ENCODE measurements at places on chromosomes 13 and 19. TPM values are rescaled to one million over a fixed set of nuclear protein-coding genes. Genes with fewer than 3 reads are reported as not detected.

DNA sequence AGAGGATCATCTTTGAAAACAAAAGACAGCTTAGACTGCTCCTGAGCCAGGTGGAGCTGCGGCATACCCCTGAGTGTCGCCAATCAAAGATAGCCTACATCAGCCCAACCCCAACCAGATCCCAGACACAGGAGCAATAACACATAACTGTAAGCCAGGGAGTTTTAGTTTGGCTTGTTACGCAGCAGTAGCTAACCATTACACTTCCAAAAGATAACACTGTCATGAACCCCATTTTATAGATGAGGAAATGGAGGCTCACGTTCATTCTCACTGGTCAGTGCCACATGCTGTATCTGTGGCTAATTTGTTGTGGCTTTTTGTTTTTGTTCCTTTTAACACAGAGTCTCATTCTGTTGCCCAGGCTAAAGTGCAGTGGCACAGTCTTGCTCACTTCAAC is 47.3 kb downstream of the TINCR start:
- H3K4me1 ChIP-seq = no peaks in the 10 kb centered on the region
- no peak for DNase-seq
- no peaks in the 10 kb centered on the region for H3K36me3 ChIP-seq

DNA sequence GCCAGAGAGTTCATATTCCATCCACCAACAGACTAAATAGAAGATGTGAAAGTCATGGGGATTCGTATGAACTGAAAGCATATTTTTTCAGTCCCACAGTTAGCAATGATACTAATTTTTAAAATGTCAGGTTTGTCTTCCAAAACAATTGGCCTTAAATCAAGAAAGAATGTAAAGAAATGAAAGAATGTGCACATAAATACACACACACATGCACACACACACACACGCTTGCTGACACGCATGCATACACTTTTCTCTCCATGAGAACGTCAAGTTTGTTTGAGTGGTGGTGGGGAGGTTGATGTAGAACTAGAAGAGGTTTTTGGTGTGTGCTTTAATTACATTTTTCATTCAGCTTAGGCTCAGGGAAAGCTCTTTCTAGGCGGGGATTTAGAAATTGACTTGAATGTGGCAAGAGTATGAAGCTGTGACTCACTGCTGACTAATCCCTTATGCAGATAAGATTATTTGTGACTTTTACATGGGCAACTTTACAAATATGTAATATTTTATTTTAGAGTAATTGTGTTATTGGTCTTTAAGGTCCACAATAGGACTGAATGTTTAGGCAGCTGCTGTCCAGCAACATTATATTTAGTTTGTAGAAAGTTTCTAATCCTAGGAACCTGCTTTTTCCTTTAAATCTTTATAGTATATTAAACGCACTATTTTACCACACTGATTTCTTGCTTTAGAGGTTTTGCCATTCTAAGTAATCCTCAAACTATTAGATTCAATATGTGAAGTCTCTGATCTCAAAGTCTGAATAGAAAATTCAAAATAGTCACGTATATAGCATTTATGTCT is 18.8 kb downstream of the FLT1 start:
- peaks cover 3% of the 10 kb centered on the region for H3K4me1 ChIP-seq
- peaks cover 4% of the 10 kb centered on the region for H3K27me3 ChIP-seq
- no peak for DNase-seq
- H3K4me3 ChIP-seq = no peak overlapping the region
- no peak overlapping the region for H3K27ac ChIP-seq
- peaks cover 4% of the 10 kb centered on the region for H3K36me3 ChIP-seq

DNA sequence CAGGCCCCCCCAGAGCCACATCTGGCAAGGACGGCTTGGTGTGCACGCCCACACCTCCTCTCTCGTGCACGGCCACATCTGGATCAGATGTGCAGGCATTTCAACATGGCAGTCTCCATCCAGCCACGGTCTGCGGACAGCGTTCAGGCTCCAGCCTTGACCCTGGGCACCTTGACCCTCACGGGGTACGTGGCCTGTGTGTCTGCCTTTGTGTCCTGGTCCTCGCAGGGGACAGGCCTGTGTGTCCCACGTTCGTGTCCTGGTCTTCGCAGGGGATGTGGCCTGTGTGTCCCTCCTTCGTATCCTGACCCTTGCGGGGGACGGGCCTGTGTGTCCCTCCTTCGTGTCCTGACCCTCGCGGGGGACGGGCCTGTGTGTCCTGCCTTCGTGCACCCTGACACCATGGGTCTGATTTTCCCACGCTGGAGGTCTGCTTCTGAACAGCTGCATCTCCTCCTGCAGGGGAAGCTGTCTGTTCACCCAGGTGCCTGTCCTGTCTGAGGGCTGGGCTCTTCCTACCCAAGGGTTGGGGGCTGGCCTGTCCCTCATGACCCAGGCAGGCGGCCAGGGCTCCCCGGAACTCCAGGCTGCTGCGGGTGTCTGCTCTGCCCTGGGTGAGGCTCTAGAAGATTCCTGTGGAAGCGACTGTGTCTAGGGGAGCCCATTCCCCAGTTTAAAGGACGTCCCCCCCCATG is 25.3 kb downstream of the RASA3 start:
- H3K27me3 ChIP-seq = no peaks in the 10 kb centered on the region
- H3K36me3 ChIP-seq = peaks cover 8% of the 10 kb centered on the region
- no peak overlapping the region for H3K4me3 ChIP-seq
- no peak for DNase-seq

DNA sequence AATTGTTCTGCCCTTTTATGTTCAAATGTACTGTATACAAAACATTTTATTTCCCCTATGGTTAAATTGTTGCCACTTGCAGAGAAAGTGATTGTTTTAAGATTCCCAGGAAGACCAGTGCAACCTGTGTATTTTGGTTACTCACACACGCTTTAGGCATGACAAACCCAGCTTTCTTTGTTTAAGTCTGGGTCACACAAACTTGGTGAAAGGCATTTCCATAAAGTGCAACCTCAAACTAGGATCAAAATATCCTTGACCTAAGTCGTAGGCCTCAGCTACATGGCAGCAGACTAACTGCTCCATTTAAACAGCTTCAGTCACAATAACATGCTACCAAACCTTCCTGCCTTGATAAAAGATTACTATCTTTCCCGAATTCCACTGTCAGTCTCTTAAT is 639.0 kb upstream of the PRR20A start:
- H3K4me3 ChIP-seq = no peak overlapping the region
- no peak for DNase-seq
- H3K27ac ChIP-seq = no peak overlapping the region
- H3K27me3 ChIP-seq = no peaks in the 10 kb centered on the region
- no peaks in the 10 kb centered on the region for H3K36me3 ChIP-seq
- no peaks in the 10 kb centered on the region for H3K4me1 ChIP-seq

DNA sequence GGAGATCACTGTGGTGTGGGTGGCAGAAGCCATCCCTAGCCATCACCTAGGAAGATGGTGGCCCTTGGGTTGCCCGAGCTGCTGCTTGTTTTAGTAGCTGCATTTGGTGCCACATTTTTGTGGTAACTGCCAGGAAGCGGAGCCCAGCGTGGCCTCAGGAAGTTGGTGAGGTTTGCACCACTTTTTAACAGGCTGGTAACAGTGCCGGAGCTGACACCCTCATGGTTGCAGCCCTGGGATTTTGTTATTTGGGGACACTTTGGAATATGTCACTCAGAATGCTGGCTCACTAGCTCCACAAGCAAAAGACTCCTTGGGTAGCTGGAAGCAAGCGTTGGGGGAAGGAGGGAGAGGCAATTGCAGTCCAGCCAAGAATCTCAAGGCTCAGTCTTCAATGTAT is 22.1 kb downstream of the ACTN4 start:
- no peak overlapping the region for H3K4me3 ChIP-seq
- peaks cover 68% of the 10 kb centered on the region for H3K4me1 ChIP-seq
- no peaks in the 10 kb centered on the region for H3K27me3 ChIP-seq
- peak; percentile 67 for DNase-seq
- H3K36me3 ChIP-seq = peaks cover 8% of the 10 kb centered on the region
- H3K27ac ChIP-seq = peak overlapping the region; percentile 68

GRCh38 chr19:44024900-44025216 is 321 bp upstream of the ZNF222 start:
- peaks cover 43% of the 10 kb centered on the region for H3K36me3 ChIP-seq
- H3K27me3 ChIP-seq = peaks cover 2% of the 10 kb centered on the region
- peaks cover 18% of the 10 kb centered on the region for H3K4me1 ChIP-seq
- no peak overlapping the region for H3K27ac ChIP-seq

DNA sequence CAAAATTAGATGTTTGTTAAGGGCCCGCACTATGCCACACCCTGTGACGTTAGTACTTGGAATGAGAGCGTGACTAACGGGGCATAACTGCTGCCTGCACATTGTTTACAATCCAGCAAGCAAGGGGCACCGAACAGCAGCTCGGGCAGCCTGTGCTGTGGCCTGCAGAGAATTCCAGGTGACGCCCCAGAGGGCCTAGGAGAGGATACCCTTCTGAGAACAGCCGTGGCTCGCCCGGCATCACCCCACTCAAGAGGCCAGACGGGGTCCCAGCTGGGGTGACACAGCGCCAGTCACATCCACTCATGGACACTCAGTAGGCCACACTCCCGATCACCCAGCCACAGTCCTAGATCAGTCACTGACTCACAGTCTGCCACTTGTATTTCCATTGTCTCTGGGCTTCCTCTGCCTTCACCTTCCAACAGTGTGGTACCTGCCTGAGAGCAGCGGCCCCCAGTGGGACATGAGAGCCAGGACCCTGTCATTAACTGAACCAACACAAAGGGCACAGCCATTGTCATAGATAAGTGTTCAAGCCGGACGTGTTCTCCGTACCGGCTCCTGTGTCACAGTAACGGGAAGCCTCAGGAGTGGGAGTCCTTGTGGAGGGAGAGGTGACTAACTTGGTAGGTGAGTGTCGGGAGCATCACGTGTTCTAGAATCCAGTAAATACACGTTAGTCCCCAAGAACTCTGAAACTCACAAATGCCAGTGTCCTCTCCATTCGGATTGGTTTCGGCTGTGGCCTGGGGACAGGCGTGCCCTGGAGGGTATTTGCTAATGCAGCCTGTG is 7.5 kb downstream of the ZNF331 start:
- H3K36me3 ChIP-seq = peaks cover 54% of the 10 kb centered on the region
- no peaks in the 10 kb centered on the region for H3K27me3 ChIP-seq
- no peak overlapping the region for H3K27ac ChIP-seq
- H3K4me3 ChIP-seq = no peak overlapping the region

DNA sequence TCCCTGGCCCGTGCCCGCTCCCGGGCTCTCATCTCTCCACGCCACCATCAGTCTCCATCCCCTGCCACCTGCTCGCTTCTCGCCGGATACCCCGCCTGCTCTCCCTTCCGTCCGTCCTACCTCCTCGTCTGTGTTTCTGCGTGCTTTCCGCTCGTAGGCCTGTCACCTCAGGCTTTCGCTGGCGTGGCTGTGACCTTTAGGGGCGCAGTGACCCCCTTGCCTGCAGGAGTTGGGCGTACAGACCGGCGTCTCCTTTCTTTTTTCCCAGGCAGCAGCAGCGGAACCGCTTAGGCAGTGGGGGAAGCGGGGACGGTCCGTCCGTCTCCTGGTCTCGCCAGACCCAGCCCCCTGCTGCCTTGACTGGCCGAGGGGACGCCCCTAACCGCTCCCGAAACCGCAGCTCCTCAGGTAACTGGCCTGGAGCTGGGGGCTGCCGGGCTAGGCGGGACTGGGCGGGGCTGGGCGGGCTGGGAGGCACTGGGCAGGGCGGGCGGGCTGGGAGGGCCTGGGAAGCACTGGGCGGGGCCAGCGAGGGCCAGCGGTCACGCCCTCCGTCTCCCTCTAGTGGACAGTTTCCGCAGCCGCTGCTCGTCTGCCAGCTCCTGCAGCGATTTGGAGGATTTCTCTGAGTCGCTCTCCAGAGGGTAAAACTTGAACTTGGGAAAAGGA is 6.3 kb downstream of the PGLYRP1 start:
- DNase-seq = peak; percentile 88
- peak overlapping the region; percentile 74 for H3K4me3 ChIP-seq
- H3K4me1 ChIP-seq = peaks cover 17% of the 10 kb centered on the region
- H3K27ac ChIP-seq = no peak overlapping the region
- H3K27me3 ChIP-seq = peaks cover 13% of the 10 kb centered on the region

DNA sequence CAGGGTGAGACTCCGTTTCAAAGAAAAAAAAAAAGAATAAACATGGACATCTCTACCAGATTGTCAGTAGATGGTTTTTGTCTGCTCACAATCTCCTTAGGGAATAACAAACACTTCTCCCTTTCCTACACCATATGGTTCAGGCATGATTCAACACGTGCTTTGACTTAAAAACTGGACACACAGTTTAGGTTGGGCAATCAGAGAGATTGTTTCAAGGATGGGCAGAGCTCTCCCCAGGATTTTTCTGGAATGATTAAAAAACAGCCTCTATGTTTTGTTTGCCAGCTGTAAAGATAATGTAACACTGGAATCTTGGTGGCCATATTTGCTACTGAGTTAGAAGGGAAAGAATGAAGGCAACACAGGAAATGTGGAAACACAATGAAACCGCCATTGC is 150.1 kb upstream of the TSC22D1 start:
- no peak for DNase-seq
- no peak overlapping the region for H3K4me3 ChIP-seq
- H3K36me3 ChIP-seq = no peaks in the 10 kb centered on the region
- no peaks in the 10 kb centered on the region for H3K4me1 ChIP-seq
- H3K27ac ChIP-seq = no peak overlapping the region

GRCh38 chr13:92390217-92390616 is 836.4 kb upstream of the GPC6 start:
- no peaks in the 10 kb centered on the region for H3K4me1 ChIP-seq
- no peaks in the 10 kb centered on the region for H3K36me3 ChIP-seq
- no peak overlapping the region for H3K27ac ChIP-seq
- no peak for DNase-seq

DNA sequence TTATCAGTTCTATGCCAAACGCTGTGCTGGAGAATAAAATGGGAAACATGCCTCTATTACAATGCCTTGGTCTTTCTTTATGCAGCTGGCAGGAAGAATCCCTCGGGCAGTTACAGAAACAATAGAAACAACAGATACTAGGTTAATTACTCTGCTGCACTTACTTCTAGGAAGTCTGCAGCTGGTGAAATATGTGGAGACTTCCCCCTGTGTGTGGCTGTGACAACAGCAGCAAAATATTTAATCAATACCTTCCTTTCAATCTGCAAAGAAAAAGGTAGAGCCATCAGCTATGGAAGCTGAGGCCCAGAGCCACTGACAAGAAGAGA is 9.9 kb downstream of the STOML3 start:
- DNase-seq = no peak
- no peak overlapping the region for H3K27ac ChIP-seq
- H3K4me3 ChIP-seq = no peak overlapping the region
- H3K27me3 ChIP-seq = peaks cover 5% of the 10 kb centered on the region

DNA sequence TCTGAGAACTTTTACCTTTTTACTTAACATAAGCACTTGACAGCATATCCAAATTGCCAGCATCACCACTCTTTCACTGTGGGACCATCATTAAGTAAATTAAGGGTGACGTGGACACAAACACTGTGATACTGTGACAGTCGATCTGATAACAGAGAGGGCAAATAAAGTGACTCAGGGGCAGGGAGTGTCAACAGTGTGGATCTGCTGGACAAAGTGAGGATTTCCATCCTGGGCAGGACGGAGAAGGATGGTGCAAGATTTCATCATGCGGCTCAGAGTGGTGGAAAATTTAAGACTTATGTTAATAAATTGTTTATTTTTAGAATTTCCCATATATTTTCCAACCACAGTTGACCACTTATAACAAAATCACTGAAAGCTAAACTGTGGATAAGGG is 60.0 kb upstream of the WDFY2 start:
- no peaks in the 10 kb centered on the region for H3K36me3 ChIP-seq
- H3K4me3 ChIP-seq = no peak overlapping the region
- peaks cover 1% of the 10 kb centered on the region for H3K27me3 ChIP-seq
- no peak for DNase-seq
- H3K27ac ChIP-seq = no peak overlapping the region
- H3K4me1 ChIP-seq = peaks cover 6% of the 10 kb centered on the region

THOP1 gene
- total RNA-seq = 126 TPM

TEX26 gene
- total RNA-seq = not detected

ZNF649 gene
- total RNA-seq = 6.7 TPM

NLRP11 gene
- total RNA-seq = not detected

GARIN5B gene
- total RNA-seq = not detected

ZNF30 gene
- 3.7 TPM for total RNA-seq

IFNL3 gene
- total RNA-seq = 0.34 TPM
